Parietal lobe (tissue), 2 donors: ENCODE measurements at places on chromosomes 7 and 10. TPM values are rescaled to one million over a fixed set of nuclear protein-coding genes. Genes with fewer than 3 reads are reported as not detected.

Gene NKX1-2
- total RNA-seq = not detected

Gene ANXA8
- total RNA-seq = not detected

Gene SFMBT2
- total RNA-seq = 12.5 TPM

Gene TNKS2
- 135 TPM for total RNA-seq

Gene HOXA1
- not detected for total RNA-seq

Gene GIMAP8
- total RNA-seq = 1.3 TPM

Gene AMPH
- total RNA-seq = 36.9 TPM

Gene SFXN2
- 11.0 TPM for total RNA-seq

Gene ITGA8
- 2.8 TPM for total RNA-seq
